HuH-7.5 (cell line): ENCODE measurements at places on chromosomes 3 and 15.

GRCh38 chr3:96584066-96584465 is 230.3 kb upstream of the EPHA6 start:
- DNase-seq, result no peak

DNA sequence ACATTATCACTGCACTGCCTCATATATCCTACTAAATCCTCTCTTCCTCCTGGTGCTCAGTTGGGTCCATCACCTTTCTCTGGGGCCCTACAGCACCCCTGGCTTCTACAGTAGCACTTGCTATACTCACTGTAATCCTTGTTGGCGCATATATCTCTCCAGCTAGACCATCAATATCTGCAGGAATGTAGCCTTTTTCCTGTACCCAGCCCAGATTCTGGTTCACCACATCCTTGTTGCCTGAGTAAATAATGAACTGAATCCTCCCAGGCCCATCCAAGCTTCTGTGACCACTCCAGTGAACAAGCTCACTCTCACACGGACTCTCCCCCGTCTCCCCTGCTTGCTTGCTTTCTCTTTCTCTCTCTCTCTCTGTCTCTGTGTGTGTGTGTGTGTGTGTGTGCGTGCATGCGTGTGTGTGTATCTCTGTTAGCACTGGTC is 62.5 kb upstream of the LIPC start:
- DNase-seq, result no peak

DNA sequence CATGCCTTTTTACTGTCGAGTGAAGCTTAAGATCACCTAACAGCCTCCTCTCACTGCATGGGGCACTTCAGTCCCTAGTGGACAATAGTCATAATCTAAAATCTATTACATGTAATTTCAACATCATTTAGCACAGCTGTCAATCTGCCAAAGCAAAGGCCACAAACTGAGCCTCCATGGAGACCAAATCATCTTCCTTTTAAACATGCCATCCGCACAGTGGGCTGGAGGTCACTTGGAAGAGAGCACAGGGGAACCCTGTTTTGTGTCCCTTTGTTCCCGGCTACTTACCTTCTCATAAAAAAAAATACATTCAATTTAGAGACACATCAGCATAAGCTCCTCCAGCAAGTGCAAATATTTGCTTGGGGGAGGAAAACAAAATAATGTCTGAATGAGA is 167.3 kb downstream of the SQOR start:
- no peak for DNase-seq

DNA sequence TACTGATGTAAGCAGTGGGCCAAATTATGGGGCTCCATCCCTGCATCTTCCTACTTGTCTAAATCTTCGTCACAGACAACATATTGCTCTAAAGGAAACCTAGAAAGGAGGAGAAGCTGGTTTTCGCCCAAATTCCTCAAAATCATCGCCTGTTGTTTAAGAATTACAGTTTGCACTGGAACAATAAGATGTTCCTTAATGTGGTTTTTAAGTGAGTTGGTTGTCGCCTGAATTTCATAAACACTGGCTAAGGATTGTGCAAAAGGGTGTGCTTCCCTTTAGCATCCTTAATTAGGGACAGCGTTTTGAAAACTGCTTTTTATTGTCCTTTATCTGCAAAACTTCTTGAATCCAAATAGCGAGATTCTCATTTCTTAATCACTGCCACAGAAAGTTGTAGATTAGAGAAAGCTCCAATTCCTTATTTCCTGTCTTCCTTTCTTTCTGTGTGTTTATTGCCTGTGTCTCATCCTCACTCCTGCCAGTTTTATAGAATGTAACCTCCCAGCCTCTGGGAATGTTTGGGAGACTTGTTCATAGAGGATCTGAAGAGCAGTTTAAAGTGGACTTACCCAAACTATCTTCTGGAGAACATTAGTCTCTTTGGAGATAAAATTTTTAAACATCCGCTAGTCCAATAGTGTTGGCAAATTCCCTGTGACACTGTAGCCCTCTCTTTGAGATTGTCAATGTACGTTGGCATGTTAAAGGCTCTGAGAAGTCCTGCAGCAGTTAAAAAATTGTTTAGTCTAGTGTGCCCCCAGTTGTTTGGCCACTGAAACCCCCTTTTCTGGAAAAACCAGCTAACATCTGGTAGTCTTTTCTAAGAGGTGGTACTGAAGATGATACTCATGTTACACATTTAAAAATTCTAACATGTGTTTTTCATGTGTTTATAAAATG is 50.4 kb downstream of the FLNB start:
- DNase-seq, result no peak

DNA sequence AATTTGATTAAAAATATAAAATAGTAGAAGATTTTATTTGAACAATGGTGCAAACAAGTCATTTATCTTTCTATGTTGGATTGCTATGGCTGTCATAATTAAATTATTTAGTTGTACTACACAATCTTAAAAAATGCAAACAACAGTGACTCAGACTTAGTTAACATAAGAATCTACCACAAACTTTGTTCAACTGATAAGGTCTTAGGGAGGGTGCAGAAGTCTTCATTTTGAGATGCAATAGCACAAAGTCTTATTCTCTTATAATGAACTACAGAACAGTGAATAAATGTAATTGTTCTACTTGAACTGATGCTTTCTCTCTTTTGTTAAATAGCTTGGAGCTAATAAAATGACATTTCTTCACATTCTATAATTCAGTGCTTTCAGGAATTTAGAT is 482.8 kb upstream of the NAALADL2 start:
- DNase-seq, result no peak
